SK-N-SH (cell line): ENCODE measurements at places on chromosomes 6 and 20. TPM values are rescaled to one million over a fixed set of nuclear protein-coding genes. Genes with fewer than 3 reads are reported as not detected.

GRCh38 chr20:38534756-38535155 is 46.2 kb upstream of the ADIG start:
- DNase-seq: no peak

DNA sequence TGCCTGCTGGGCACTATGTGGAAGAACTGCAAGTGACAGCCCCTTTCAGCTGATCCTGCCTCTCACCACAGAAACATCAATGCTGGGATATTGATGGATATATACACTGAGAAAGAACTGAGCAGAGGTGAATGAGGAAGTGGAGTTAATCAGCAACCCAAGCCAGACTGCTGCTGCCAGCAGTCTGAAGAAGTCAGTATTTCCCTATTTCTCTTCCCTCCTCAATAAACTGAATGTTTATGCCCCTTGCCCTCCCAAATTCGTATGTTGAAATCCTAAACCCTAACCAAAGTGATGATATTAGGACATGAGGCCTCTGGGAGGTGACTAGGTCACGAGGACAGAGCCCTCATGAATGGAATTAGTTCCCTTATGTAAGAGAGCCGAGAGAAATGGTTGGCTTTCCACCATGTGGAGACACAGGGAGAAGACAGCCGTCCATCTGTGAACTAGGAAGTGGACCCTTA is 76.3 kb downstream of the CDK19 start:
- no peak for DNase-seq

The SLC2A10 gene
- 12.6 and 14.1 TPM in 2 replicates for polyA plus RNA-seq

The ZKSCAN3 gene
- polyA plus RNA-seq: 2.6 and 3.0 TPM in 2 replicates
